ENCODE measurements at places on chromosomes 7 and 10.

- no peak for DNase-seq
Measured at GRCh38 chr7:4766666-4767519, 8.5 kb upstream of the AP5Z1 start.

- DNase-seq = no peak
Measured at GRCh38 chr7:44994877-44995554, 5.0 kb upstream of the CCM2 start.

DNA sequence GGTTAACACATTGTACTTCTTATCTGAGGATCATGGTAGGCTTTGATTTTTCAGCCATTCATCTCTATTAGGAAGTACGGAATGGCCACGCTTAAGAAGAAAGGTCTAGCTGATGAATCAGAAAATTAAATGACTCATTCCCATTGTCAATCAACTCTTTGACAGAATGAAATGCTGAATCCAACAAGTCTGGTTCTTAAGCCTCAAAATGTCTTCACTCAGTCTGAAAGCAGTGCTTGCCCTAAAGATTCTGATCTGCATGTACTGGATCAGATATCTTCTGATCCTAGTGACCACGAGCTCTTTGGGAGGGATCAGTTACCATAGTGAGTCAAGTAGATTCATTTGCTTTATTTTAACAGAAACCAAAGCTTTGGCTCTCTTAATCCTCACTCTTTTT lies 5.7 kb upstream of the CELF2 start:
- DNase-seq = no peak

GRCh38 chr10:127280446-127280845 lies 84.1 kb upstream of the INSYN2A start:
- DNase-seq = no peak

DNA sequence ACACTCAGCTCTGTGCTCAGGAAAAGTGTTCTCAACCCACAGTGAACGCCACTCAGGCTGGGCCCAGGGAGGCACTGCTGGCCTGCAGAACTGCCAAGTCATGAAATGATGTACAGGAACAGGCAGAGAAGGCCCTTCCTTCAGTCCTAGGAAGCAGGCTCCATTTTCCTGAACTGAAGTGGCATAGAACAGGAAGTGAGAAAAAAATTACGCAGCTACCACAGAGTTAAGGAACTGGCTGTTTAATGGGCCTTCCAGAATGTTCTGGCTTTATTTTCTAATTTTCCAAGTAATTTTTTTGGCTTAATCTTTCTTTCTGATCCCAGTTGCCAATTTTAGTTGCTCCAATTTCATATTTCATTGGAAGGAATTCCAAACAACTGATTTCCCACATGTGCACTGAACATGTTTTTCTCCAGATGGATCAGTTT lies 39.3 kb downstream of the LRRC18 start:
- no peak for DNase-seq
